Suprapubic skin (tissue), 4 donors: ENCODE measurements at places on chromosomes 6 and 20.

GRCh38 chr20:36519012-36519719, 22.2 kb upstream of the MYL9 start:
- no peak for DNase-seq

- DNase-seq: no peak
These were observed 108.7 kb downstream of the NCOA3 start for GRCh38 chr20:47610247-47610944.

- no peak for DNase-seq
These were observed 151.1 kb downstream of the KHDC1L start for GRCh38 chr6:73074175-73074574.

DNA sequence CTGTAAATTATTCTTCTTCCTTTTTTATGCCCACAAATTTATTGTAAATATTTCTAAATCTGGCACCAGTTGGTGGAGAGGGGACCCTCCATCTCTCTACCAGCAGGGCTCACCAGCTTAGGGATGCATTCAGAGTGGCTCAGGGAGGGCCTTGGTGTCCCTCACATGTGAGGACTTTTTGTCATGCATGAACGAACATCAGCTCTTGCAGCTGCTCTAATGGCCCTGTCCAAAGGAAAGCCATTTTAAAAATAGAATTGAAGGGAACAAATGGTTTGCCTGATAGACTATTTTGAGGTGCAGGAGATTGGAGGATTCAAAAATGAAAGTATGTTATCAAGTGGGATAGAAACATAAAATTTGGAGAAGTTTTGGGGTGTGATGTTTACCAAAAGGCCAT, 37.5 kb upstream of the KLHL31 start:
- DNase-seq: no peak

DNA sequence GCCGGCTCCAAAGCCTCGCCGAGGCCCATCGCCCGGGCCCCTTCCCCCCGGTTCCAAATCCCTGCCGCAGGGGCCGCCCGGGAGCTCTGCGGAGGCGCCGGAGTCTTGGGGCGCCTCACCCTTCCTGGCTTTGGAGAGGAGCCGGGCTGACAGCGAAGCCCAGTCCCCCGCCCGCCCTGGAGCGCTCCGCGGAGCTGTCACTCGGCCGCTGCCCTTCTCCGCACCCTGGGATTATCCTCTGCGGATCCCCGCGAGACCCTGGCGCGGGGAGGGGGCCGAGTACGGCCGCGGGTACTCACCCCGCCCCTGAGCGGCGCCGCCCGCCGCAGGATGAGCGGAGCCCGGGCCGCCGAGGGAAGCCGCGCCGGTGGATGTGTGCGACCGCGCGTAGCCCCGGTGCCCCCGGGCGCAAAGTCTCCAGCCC, 343 bp downstream of the SNAP91 start:
- no peak for DNase-seq

DNA sequence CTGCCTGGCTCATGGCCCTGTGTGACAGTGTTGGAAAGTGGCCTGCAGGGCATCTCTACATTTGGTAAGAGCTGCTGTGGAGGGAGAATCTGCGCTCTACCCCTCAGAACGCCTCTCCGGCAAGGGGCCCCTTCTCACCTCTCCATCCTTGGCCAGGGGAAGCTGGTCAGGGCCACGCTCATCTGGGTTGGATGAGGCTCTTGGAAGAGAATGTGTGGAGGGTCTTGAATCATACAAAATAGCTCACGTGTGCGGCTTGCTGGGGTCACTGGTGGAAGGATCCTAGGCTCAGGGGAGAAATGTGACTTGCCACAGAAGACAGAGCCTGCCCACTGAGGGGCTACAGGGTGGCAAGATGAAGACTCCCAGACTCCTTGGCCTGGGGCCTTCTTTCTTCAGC, 105.0 kb downstream of the SCML4 start:
- no peak for DNase-seq

DNA sequence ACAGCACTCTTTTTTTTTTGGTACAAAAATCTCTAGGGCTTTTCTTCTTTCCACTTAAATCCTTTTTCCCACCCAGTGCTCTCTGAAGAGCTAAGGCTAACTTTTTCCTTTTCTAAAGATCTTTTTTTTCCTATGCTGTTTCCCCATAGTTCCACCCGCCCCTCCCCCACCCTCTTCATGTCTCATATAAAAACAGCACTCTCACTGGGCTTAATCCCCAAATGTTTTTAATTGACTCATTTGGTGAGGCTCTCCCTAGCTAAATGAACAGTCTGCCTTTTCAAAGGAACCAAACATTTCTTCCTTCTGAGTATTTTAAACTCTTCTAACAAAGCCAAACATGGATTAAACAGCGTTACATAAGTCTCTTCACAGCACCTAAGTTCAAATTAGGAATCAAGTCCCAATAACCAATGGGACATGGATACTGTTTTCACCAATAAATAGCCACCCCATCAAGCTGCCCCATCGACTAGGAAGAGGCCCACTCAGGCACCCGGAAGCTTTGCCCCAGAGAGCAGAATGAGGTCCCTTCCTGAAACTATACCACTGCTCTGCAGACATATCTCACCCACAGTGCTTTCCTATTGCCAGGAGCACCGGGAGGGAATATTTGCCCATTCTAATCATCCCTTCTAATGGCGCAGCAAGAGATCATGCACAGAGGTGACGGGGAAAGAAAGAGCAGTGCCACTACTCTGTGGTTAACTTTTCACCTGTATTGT, 63.7 kb downstream of the ATXN1 start:
- no peak for DNase-seq

DNA sequence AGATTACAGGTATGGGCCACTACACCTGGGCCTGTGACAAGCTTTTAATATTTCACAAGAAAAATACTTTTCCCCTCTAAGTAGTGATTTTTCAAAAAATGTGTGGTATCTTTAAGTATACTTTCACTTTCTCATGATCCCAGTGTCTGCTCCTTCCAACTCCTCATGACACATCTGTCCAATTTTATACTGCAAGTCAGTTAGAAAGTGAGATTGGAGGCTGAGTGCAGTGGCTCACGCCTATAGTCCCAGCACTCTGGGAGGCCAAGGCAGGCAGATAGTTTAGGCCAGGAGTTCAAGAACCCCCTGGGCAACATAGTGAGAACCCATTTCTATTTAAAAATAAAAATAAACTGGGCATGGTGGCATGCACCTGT, 20.2 kb downstream of the PIM1 start:
- DNase-seq: no peak

GRCh38 chr6:100846276-100846675, 34.9 kb downstream of the ASCC3 start:
- DNase-seq: no peak

DNA sequence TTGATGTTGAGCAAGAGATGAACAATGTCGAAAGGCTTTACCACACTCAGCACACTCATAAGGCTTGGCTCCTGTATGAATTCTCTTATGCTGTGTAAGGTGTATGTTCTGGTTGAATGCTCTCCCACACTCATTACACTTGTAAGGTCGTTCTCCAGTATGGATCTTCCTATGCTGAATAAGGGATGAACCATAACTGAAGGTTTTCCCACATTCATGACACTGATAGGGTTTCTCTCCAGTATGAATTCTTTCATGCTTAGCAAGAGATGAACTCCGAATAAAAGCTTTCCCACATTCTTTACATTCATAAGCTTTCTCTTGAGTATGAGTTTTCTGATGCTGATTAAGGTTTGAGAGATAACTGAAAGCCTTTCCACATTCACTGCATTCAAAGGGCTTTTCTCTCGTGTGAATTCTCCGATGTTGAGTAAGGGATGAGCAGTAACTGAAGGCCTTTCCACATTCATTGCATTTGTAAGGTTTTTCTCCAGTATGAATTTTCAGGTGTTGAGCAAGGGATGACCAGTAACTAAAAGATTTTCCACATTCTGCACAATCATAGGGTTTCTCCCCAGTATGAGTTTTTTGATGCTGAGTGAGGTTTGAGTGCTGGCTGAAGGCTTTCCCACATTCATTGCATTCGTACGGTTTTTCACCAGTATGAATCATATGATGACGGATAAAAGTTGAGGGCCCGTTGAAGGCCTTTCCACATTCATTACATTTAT, 21.1 kb downstream of the ZNF184 start:
- DNase-seq: no peak

GRCh38 chr6:35681298-35681697, 7.4 kb downstream of the FKBP5 start:
- no peak for DNase-seq

- DNase-seq: no peak
These were observed 126.5 kb downstream of the ZFAND3 start for GRCh38 chr6:37946057-37946456.

DNA sequence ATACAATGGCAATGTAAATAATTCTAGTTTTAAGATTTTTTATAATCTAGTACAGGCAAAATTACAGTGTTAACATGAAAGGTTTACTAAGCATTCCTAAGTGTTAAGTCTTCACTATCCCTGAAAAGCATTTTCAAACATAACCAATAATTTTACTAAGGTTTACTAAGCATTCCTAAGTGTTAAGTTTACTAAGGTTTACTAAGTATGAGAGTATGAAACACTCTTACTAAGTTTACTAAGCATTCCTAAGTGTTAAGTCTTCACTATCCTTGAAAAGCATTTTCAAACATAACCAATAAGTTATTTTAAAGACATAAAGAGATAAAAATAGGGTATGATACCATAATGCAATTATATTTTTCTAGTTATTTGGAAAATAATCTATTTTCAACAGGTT, 82.6 kb downstream of the PRSS35 start:
- no peak for DNase-seq

DNA sequence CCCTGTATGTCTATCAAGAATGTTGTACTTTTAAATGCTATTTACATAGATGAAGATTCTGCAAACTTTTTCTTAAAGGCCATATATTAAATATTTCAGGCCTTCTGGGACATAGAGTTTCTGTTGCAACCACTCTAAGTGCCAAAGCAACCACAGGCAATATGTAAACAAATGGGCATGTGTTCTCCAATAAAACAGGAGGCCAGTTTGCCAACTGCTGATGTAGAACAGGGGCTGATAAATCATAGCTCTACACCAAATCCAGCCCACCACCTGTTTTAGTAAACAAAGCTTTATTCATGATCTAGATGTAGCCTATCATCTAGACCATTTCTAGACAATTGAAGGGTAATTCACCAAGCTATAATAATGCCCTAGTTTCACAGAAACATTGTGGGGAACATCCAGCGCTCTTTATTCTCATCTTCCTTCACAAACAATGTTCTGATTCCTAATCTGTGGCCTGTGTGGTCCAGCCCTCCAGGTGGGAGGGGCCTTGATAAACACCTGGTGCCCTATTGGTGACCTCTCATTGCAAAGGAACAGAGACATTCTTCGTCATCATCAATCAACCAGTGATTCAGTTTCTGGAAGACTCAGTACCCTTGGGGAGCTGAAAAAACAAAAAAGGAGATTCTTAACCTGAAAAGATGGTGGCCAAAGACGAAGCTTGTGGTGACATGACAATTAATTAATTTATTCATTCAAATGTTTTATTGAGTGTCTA, 80.2 kb downstream of the PREP start:
- no peak for DNase-seq

- no peak for DNase-seq
These were observed 11.7 kb downstream of the OSER1 start for GRCh38 chr20:44198872-44199271.

DNA sequence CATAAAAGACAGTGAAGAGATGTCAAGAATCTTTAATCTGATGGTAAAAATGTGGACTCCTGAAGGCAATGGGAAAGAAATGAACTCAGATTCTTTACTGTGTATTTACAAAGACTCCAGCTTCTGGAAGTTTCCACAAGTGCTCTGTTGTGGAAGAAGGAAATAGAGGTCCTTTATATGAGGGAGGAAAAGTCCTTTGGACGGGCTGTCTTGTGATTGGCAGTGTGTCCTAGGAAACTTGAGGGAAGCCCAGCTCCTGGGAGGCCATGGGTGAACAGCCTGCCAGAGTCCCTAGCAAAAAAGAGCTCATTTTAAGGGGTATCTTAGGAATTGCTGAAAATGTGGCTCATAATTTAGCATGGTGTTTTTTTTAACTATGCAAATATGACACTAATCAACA, 92.0 kb downstream of the RNASET2 start:
- DNase-seq: no peak

- peak; percentile 100 for DNase-seq
These were observed at the start of gene OSBPL2 for GRCh38 chr20:62237801-62238568. TSS of gene OSBPL2 (plus strand) at chr20:62238521. CDS start at chr20:62256185, 17,664 bp downstream.

DNA sequence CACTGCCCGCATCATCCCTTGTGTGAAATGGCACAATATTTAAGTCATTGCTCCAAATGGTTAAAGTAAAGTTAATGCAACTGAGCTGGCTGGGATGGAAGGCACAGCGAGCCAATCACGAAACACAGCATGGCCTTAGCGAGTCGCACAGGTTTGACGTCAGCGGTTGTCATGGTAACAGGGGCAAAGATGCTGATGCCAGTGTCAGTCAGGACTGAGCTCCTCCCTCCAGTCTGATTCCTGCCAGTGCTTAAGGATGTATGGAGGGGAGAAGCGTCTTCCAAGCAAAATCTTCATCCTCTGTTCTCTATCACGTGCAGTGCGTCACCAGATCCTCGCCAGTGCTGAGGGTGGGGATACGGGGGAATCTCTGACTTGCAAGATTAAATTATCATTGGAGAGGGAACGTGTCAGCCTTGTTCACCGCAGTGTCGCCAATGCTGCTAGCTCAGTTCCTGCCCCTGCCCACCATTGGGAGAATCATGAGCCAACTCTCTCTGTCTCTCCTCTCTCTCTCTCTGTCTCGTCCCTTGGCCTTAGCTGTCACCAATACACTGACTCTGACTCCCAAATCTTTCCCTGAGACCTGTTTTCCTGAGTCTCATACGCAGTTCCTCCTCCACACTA, 24.5 kb downstream of the TSPYL4 start:
- peak; percentile 83 for DNase-seq

DNA sequence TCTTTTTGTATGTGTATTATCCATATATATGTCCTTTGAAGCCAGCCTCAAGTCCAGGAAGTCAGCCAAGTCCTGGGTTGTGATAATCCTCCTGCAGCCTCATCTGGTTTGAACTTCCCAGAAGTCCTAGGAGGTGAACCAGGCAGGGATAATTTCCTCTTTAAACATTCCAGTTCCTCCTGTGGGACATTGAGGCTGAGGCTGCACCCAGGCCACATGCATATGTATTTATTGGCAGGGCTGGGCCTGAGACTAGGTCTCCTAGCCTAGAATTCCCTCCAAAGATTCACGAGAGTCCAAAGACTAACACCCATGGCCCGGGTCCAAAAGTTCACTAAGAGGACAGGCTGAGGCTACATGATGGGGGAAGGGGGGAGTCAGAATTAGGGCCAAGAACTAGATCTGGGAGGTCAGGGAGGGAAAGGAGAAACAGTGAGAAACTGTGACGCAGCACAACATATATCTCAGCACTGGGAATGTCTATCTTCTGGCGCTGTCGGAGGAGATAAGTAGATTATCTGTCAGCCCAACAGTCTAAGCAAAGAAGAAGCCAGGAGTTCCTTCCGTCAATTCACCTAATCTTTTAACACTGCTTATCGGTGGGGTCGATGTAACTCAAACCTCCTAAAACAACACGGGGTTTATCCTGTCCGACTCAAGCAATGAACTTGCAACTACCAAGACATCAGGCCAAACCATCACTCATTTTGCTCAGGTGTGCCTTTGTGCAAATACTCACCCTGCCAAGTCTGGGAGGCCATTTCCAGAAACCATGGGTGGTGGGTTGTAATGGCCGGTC, 43.3 kb downstream of the SNX5 start:
- DNase-seq: no peak

- no peak for DNase-seq
These were observed 42.5 kb upstream of the SLC22A1 start for GRCh38 chr6:160078883-160079685.
